Glomerular endothelial cell (primary cell): ENCODE measurements at places on chromosomes 16 and 17. TPM values are rescaled to one million over a fixed set of nuclear protein-coding genes. Genes with fewer than 3 reads are reported as not detected.

- no peak for DNase-seq
Measured at GRCh38 chr17:64158406-64158805, 28.5 kb upstream of the ERN1 start.

The GFAP gene
- not detected in 2 replicates for total RNA-seq

The TRIM16 gene
- total RNA-seq = 60.3 and 76.9 TPM in 2 replicates

DNA sequence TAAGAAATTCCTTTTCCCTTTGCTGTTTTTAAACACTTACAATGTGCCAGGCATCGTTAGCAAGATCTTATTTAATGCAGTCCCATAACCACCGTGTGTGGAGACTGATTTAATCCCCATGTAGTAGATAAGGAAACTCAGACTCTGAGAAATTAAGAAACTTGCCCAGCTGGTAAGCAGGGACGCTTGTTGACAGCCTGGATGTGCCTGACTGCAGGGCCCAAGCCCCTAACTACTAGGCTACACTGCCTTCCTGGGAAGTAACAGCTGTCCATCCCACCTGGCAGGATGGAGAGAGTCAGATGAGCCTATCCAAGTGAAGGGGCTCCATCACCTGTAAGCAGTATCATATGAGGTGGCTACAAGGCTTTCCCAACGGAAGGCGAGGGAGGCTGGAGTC is 23.1 kb downstream of the CDK5RAP3 start:
- DNase-seq = no peak

GRCh38 chr16:78392585-78393195 is 293.2 kb downstream of the WWOX start:
- no peak for DNase-seq

GRCh38 chr17:67503184-67503583 is 126.1 kb downstream of the PITPNC1 start:
- no peak for DNase-seq

- no peak for DNase-seq
Measured at GRCh38 chr16:66054095-66054494, 312.4 kb upstream of the CDH5 start.

GRCh38 chr17:49565948-49566491 is 9.7 kb upstream of the NXPH3 start:
- DNase-seq = no peak

DNA sequence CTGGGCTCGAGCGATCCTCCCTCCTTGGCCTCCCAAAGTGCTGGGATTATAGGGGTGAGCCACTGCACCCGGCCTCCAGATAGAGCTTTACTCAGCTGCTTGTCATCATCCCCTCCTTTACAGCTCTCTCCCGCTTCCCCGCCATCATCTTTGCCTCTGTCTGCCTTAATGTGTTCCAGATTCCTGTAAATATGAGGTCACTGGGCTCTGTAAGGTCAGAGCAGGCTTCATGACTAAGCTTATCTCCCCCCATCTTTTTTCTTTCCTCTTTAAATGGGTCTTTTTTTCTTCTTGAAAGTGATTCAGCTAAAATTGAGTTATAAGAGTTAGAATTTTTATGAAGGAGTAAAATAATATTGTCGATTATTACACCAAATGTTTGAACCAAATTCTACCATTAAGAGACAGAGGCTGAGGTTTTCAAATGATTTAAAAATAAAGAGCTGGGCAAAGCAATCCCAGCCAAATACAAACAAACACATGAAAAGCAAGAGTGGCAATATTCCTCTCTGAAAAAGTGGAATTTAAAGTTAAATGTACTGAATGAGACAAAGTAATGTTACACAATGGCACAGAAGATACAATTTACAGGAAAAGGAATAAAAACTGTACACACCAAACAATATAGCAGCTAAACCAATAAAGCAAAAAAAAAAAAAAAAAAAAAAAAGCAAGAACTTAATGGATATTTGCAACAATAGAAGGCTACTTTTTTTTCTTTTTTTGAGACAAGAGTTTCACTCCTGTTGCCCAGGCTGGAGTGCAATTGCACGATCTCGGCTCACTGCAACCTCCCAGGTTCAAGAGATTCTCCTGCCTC is 62.1 kb downstream of the CRISPLD2 start:
- DNase-seq = no peak

The CA7 gene
- total RNA-seq = not detected in 2 replicates

GRCh38 chr17:82062076-82062983 is 3.3 kb downstream of the DUS1L start:
- no peak for DNase-seq

The GAS2L2 gene
- not detected in 2 replicates for total RNA-seq

GRCh38 chr16:82470620-82471152 is 156.1 kb upstream of the CDH13 start:
- no peak for DNase-seq

DNA sequence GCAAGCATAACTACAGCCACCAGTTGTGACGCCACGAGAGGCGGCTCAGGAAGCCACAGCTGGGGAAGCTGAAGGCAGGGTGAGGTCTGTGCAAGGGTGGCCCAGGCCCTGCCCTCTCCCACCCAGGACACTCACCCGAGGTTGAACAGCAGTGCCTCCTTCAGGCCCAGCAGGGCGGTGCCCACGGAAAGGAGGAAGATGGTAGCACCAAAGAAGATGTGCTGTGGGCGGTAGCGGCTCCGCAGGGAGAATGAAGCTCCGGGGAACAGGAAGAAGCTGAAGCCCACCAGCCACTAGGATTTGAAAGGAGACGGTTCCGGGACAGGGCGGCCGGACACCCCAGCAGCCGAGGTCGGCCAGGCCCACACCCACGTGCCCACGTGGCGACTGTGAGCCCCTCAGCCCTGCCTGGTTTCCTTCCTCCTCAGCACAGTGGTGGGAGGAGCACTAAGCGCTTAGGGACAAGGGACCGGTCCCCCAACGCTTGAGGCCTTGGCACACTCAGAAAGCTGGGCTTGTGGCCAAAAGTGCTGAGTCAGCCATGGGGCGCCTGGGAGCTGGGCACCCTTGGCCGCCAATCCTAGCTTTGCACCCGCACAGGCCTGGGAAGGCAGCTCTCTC is 11.0 kb downstream of the CYB561 start:
- DNase-seq = no peak

DNA sequence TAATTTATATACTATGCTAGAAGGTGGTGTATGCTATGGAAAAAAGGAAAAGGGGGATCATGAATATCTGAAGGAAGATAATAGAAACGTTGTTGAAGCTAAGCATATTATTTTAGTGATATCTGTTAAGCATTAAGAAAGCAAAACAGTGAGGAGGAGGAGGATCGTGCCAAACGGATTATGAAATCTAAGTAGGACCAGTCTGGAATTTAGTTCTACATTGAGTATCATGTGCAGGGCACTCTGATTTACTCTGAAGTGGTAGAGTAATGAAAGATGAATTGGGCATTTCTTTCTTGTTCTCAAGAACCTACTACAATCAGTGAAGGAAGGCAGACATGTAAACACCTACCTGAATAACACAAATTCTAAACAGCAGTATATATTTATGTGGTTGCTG is 195.3 kb downstream of the CYB561 start:
- no peak for DNase-seq

The SPATA22 gene
- not detected in 2 replicates for total RNA-seq

DNA sequence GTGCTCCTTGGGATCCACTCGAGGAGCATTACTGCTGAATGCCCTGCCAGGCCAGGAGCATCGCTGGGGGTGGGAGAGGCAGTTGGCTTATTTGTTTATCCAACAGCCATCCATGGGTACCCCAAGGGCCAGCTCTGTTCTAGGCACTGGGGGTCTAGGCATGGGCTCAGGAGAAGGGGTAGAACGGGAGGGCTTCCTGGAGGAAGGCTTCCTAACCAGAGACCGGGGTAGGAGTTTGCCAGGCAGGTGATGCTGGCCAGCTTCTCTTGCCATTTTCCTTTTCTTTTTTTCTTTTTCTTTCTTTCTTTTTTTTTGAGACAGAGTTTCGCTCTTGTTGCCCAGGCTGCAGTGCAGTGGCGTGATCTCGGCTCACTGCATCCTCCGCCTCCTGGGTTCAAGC is 241.0 kb downstream of the SEC14L1 start:
- DNase-seq = no peak

DNA sequence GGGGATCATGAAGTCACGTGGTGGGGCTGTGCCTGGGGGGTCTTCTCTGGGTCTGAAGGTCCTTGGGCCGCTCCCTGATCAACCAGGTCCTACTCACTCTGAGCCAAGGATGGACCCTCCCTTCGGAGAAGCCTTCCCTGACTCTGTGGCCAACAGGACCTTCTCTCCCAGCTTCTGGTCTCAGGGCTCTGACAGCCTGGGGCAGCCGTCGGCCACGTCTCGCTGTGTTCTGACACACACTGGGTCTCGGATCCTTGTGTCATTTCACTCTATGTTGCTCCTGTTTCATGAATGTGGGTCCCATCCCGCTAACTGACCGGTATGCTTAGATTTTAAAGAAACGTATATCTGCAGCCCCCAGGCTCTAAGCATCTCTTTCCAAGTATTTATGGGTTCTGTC is 256.1 kb downstream of the ENGASE start:
- no peak for DNase-seq

GRCh38 chr17:32461853-32462617 is 17.7 kb downstream of the PSMD11 start:
- DNase-seq = no peak

DNA sequence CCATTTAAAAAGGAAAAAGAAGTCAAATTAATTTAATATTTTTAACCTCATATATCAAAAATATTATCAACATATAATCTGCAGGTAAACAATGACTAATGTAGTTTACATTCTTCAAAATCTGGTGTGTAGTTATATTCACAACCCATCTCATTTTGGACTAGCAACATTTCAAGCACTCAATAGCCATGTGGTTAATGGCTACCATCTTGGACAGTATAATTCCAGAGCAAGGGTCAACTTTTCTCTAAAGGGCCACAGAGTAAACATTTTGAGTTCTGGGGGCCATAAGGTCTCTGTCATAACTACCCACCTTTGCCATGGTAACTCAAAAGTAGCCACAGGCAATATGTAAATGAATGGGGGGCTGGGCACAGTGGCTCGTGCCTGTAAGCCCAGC is 153.9 kb downstream of the PARN start:
- no peak for DNase-seq

The TMC5 gene
- not detected in 2 replicates for total RNA-seq

The VASN gene
- total RNA-seq = 5.7 and 6.8 TPM in 2 replicates

- DNase-seq = no peak
Measured at GRCh38 chr17:67293251-67294203, 48.5 kb upstream of the HELZ start.

GRCh38 chr16:86580791-86581170 is 2.4 kb downstream of the FOXL1 start:
- no peak for DNase-seq

DNA sequence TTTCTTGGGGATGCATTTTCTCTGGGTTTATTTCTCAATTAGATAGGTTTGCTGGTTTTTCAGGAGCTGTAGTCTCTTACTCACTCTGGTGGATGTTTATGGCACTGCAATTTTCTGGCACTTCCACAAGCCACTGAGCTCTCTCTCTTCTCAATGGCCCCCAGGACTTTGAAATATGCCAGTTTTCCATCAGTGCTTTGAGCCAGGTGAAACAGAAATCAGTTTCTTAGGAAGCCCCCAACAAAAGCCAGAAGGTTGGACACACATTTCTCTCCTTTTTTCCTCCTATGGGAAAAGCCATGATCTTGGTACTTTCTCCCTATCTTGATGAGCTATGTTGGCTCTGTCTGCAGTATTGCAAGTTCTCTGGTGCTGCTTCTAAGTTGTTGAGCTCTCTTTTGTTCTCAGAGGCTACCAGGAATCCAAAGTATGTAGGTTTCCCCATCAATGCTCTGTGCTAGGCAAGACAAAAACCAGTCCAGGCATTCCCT is 90.7 kb upstream of the SMIM36 start:
- DNase-seq = no peak

DNA sequence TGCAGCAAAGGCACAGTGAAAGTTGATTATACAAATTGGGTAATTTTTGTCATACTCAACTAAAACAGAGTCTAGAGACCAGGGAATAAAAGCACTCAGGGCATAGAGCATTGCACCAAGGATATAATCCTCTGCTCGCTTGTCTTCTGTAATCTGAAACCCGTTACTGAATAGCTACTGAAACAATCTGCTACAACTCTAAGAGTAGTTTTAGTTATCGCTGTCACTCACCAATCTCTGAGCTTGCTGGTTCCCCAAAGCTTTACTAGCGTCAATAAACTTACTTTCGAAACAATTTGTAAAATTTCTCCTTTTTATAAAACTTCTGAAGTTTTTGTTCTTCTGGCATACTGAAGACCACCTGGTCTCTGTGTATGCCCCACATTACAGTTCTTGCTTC is 22.9 kb upstream of the SLC35G3 start:
- no peak for DNase-seq

GRCh38 chr17:4032738-4033137 is 68.5 kb upstream of the ATP2A3 start:
- DNase-seq = no peak

GRCh38 chr16:27339180-27339579 is 25.4 kb downstream of the IL4R start:
- DNase-seq = no peak

The SLC22A31 gene
- not detected in 2 replicates for total RNA-seq

GRCh38 chr17:19747829-19748806 is at the start of gene ALDH3A1:
Gene ALDH3A1, minus strand, starts transcription at chr17:19748298. Its CDS starts 3,169 bp downstream, at chr17:19745129.
- DNase-seq = no peak
